ENCODE measurements at places on chromosomes 11 and 22.
A peak's percentile ranks its signal among the peaks of the same experiment; 100 is the strongest.

GRCh38 chr11:124900464-124900863, 2.8 kb upstream of the ROBO4 start:
- peak; percentile 46 for DNase-seq

GRCh38 chr11:95895815-95896214, 28.1 kb downstream of the MTMR2 start:
- no peak for DNase-seq

DNA sequence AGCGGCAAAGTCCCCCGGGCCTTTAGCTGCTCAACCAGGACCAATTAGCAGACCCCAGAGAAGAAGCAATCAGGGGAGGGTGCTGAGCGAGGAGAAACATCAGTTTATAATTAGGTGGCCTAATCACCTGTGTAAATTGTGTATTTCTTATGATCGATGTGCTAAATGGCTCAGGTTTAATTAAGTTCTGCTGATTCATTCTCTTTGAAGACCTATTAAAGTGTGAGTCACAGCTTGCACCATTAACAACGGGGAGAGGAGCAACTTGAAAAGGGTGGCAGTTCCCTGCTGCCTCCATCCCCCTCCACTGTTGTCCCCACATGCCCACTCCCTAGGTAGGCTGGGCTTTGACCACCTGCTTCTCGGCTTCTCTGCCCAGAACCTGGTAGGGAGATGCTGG, 10.7 kb downstream of the ISX start:
- no peak for DNase-seq

DNA sequence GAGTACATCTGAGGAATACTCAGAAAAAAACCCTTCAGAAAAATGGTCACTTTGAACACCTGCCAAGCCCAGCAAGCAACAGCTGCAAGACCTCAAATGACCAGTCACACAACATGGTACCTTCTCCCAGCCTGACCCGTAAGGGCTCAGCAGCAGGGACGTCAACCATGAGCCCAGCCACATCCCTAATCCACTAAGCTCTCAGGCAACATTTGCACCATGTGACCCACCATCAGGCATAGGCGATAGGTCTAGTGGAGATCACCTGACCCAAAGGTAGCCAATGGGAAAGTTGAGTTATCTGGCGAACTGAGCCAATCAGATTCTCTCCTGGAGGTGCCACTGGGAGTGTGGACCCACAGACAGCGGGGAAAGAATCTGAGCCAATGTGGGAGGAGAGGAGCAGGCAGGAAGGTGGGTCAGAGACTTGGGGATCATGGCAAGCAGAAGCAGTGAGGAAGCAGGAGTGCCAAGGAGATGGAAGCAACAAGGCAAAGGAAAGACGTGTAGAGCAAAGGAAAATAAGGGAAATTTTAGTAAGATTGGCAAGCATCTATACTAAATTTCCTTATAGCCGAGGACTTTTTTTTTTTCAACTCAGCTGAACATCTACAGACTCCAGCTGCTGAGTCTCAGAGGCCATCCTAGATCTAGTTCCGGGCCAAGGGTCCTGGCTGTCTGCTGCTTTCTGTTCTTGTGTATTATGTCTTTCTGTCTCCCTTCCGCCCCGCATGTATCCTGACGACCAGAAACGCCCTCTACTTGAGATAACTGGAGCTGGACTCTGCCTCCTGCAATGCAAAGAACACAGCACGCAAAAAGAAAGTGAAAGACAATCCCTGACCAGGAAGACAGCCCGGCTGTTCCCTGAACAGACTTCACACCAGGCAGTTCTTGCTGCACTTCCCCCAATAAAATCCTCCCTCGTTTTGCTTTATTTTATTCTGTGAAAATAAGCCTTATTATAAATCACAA, 11.0 kb upstream of the PLAAT2 start:
- DNase-seq, result peak; percentile 25
